ENCODE measurements at places on chromosomes 2 and 18. TPM values are rescaled to one million over a fixed set of nuclear protein-coding genes. Genes with fewer than 3 reads are reported as not detected.

GRCh38 chr2:59690849-59691248 is 862.6 kb downstream of the BCL11A start:
- no peaks in the 10 kb centered on the region for H3K36me3 ChIP-seq
- H3K4me3 ChIP-seq: no peak overlapping the region
- DNase-seq: no peak
- no peak overlapping the region for H3K27ac ChIP-seq

DNA sequence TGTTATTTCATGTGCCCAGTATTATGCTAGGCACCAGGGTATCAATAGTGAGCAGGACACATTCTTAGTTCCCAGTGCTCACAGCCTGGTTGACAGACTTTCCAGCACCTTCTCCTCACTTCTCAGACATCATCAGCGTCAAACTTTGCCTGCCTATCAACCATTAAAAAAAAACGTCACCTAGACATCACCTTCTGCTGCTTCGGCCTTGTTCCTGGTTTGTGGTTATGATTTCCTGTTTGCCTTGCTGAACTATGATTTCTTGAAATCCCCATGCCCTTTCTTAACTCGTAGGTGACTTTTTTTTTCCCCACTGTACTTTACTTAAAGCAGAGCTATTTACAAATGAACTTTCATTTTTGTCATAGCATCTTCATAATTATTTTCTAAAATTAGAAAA is 60.4 kb upstream of the NABP1 start:
- DNase-seq: peak; percentile 71
- peaks cover 39% of the 10 kb centered on the region for H3K4me1 ChIP-seq
- H3K36me3 ChIP-seq: peaks cover 14% of the 10 kb centered on the region
- H3K4me3 ChIP-seq: peak overlapping the region; percentile 29
- H3K27me3 ChIP-seq: no peaks in the 10 kb centered on the region

- no peaks in the 10 kb centered on the region for H3K4me1 ChIP-seq
- H3K27me3 ChIP-seq: no peaks in the 10 kb centered on the region
- H3K4me3 ChIP-seq: no peak overlapping the region
These were observed 195.3 kb upstream of the EPHA4 start for GRCh38 chr2:221767106-221768012.

DNA sequence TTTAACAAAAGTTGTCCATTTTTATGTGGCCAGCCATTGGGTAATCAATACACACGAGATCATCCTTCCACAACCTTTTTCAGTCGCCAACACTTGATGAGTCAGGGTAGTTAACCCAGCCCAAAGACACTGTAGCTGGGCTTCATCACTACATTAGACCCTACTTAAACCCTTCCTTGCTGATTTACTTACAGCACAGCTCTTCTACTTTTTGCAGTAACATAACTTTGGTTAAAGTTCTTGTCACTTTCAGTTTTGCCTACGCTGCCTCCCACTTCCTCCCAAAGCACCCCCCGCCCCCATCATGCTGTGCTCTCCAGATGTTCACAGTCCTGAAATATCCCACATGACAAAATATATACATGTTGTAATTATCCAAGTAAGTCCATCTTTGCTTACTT is 103.6 kb downstream of the CDK15 start:
- no peaks in the 10 kb centered on the region for H3K36me3 ChIP-seq
- H3K27ac ChIP-seq: peak overlapping the region; percentile 74
- peak; percentile 50 for DNase-seq
- peaks cover 16% of the 10 kb centered on the region for H3K27me3 ChIP-seq

DNA sequence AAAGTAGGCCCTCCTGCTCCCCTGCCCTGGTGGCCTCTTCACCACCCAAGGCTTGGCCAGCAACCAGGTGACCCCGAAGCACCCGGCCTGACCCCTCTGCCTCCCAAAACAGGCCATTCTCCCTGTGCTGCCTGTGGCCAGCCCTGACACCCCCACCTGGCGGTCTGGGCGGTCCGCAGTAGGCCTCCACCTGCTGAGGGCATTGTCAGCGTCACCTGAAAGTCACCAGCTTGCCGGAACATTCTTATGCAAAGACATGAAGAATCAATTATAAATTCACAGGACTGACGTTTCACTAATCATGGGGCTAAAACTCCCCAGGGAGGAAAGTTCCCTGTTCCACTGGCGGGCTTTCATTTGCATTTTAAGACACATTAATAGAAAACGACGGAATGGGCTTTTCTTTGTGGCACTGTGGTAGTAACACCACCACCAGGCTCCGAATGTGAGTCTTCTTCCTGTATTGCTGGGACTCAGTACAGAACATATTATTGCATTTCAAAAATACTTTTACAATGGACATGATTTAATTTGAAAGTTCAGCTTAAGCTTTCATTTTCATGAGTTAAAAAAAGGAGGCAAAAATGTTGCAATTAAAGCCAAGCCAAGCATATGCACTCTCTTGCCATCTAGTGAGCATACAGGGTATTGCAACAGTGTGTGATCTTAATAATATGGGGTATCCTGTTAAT is 57.4 kb downstream of the ADI1 start:
- H3K36me3 ChIP-seq: peaks cover 6% of the 10 kb centered on the region
- DNase-seq: peak; percentile 64
- H3K4me3 ChIP-seq: no peak overlapping the region
- H3K27me3 ChIP-seq: no peaks in the 10 kb centered on the region
- H3K27ac ChIP-seq: peak overlapping the region; percentile 60
- H3K4me1 ChIP-seq: peaks cover 9% of the 10 kb centered on the region

DNA sequence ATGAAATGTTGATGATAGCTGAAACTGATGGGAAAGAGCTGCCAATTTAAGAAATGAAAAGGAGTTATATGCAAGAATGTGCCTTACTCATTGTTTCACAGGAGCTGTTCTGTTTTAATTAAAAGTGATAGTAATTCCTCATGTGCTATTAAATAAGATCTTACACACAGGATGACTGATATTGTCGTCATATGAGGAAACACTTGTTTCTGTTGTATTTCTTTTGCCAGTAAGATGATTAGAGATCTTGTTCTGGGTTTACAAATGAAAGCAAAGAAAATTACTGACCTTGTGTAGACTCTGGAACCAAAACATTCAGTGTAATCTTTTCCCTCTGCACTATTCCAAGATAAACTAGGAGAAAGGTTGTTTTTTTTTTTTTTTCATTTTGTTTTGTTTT is 123.6 kb downstream of the MAP3K20 start:
- H3K27ac ChIP-seq: no peak overlapping the region
- H3K4me1 ChIP-seq: no peaks in the 10 kb centered on the region
- DNase-seq: no peak
- no peak overlapping the region for H3K4me3 ChIP-seq

Gene THSD7B
- total RNA-seq: not detected

Gene CAVIN2
- not detected for total RNA-seq

Gene CPO
- total RNA-seq: not detected

Gene C2orf80
- total RNA-seq: not detected

Gene GRHL1
- 0.55 TPM for total RNA-seq

Gene UGT1A8
- total RNA-seq: not detected

Gene CNNM3
- total RNA-seq: 28.1 TPM

Gene FKBP1B
- total RNA-seq: 3.4 TPM

Data from activated CD8-positive, alpha-beta T cell treated with anti-CD3 and anti-CD28 coated beads, Interleukin-2, amount 10 ng/mL, durations not matched to agents 7 days and 5 days (primary cell).